ENCODE measurements at places on chromosomes 1 and 21. TPM values are rescaled to one million over a fixed set of nuclear protein-coding genes. Genes with fewer than 3 reads are reported as not detected.

TRIM58 gene
- not detected for total RNA-seq

GRCh38 chr1:172938681-172939080 lies 112.1 kb downstream of the TNFSF18 start:
- DNase-seq: peak; percentile 41

DNA sequence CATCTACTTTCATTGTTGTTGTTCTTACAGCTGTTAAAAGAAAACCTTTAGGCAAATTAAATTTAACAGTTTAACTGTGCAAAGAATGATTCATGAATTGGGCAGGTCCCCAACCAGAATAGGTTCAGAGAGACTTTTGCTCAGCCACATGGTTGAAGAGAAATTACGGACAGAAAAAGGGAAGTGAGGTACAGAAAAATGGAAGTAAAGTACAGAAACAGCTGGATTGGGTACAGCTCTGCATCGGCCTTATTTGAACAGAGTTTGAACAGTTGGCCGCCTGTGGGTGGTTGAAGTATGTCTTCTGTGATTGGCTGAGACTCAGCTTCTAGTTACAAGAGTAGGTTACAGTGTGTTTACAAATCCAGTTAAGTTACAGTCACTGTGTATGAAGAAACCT lies 210.1 kb downstream of the FGGY start:
- DNase-seq: peak; percentile 95

- no peak for DNase-seq
Observed at GRCh38 chr1:57866998-57867397, 443.1 kb upstream of the DAB1 start.

- no peak for DNase-seq
Observed at GRCh38 chr1:47418681-47419325, 2.7 kb downstream of the FOXE3 start.

Measured in LHCN-M2 (cell line).